CD14-positive monocyte (primary cell): ENCODE measurements at places on chromosomes 1 and 21. TPM values are rescaled to one million over a fixed set of nuclear protein-coding genes. Genes with fewer than 3 reads are reported as not detected.

GRCh38 chr1:69846267-69846666 is 278.5 kb downstream of the LRRC7 start:
- DNase-seq: no peak

KRTAP13-4 gene
- polyA plus RNA-seq: not detected

ATAD3C gene
- 0.32 TPM in 1 of 2 replicates, not detected in the other for polyA plus RNA-seq

GRCh38 chr21:46634966-46635323 is 529 bp upstream of the PRMT2 start:
- DNase-seq: peak; percentile 74

GRCh38 chr1:243390162-243390791 is 134.4 kb downstream of the SDCCAG8 start:
- DNase-seq: peak; percentile 5

GRCh38 chr1:47991673-47992072 is 5.5 kb downstream of the TRABD2B start:
- no peak for DNase-seq

GRCh38 chr1:222769971-222770620 is 33.1 kb downstream of the FAM177B start:
- DNase-seq: no peak

GABRD gene
- not detected for polyA plus RNA-seq

GRCh38 chr1:245591346-245592188 is 436.8 kb downstream of the KIF26B start:
- no peak for DNase-seq

TBX19 gene
- 0.65 TPM for polyA plus RNA-seq

DNA sequence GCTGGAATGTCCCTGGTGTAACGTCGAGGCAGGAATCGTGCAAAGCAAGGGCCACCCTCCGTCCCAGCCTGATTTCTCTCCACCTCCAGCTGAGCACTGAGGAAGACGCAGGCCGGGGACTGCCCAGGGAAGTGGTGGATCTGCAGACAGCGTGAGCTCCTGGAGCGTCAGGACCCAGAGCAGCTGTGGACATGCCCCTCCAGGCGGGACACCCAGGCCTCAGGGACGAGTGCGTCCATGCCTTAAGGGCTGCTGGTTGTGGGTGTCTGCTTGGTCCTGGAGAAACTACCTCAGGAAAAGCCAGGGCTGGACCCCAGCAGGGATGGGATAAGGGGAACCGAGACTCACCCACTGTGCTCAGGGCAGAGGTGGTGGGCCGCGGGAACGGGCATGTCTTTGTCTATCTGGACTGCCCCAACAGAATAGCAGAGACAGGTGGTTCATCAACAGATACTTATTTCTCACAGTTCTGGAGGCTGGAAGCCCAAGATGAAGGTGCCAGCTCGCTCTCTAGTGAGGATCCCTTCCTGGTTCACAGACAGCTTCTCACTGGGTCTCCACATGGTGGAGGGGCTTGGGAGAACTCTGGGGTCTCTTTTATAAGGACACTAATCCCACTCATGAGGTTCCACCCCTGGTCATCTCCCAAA is 5.8 kb upstream of the MMEL1 start:
- DNase-seq: no peak

GRCh38 chr21:17786851-17787181 is 32.3 kb downstream of the C21orf91 start:
- DNase-seq: no peak

DNA sequence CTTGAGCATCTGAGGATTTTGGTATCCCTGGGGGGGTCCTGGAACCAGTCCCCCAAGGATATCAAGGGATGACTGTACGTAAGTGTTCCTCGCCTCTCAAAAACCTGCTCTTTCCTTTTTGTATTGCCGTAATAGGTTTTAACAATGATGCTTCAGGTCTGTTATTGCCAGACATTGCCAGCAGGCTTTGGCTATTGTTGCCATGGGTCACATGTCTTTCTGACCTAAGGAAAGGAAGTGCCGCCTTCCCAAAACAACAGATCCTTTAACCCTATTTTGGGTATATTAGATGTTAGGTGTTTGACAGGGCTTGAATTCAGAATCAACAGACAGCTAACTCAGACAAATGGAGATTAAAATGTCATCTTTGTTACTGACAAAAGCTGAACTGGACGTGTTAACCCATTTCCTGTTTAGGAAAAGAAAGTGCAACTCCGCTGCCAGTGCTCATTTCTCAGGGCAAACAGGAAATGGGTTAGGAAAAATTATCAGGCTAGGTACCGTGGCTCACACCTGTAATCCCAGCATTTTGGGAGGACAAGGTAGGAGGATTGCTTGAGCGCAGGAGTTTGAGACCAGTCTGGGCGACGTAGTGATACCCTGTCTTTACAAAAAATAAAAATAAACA is 12.4 kb upstream of the PRPF38B start:
- no peak for DNase-seq

ERG gene
- polyA plus RNA-seq: 0.22 TPM

GRCh38 chr1:247448107-247448791 is 9.7 kb downstream of the OR2B11 start:
- peak; percentile 69 for DNase-seq
